ENCODE measurements at places on chromosomes 6 and 20.

GRCh38 chr20:58840816-58841538 lies 9.7 kb downstream of the GNAS-AS1 start:
- DNase-seq, result no peak

GRCh38 chr6:30790724-30791383 lies 46.5 kb upstream of the IER3 start:
- DNase-seq, result no peak

- no peak for DNase-seq
These were observed 253.6 kb downstream of the ARID1B start for GRCh38 chr6:157030755-157031154.

DNA sequence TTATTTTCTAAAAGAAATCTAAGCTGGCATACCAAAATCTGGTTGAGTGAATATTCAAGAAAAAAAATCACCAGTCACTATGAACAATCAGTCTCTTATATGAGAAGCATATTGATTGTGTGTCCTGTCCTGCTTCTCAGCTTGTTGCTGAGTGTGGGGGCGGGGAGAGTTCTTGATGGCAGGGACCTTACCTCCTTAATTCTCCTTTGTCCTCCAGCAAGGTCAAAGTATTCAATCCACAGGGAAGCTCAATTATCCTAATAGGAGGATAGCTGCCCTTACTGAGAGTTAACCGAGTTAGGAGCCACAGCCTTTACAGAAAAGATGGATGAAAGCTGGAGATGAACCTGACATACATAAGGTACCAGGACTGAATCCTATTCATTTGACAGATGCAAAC lies 154.0 kb downstream of the LY86 start:
- DNase-seq, result no peak

GRCh38 chr6:40112350-40112749 lies 178.1 kb upstream of the MOCS1 start:
- no peak for DNase-seq

Measured in stimulated activated CD8-positive, alpha-beta memory T cell treated with anti-CD3 and anti-CD28 coated beads, Interleukin-12 subunit alpha, Interleukin-12 subunit beta, amount 100 ng/mL, for 4 hours (primary cell).